ENCODE measurements at places on chromosomes 6 and 20.

DNA sequence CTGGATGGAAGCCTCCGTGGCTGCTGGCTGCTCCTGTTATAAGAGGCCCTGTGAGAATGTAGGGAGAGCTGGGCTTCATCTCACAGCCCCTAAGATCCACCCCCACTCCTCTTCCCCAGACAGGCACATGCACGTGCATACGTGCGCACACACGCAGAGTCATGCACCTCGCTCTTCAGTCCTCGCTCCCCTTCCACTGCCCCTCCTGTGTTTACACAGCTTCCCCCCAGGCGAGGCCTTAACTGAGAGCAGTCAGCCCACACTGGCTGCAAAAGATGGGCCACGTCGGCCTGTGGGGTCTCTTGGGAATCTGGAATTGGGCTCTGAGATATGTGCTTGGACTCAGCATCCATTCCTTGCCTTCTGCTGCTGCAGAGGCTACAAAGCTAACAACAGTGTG is 35.2 kb upstream of the MLN start:
- ATAC-seq = no peak

- no peak for ATAC-seq
These were observed 12.0 kb upstream of the MAPRE1 start for GRCh38 chr20:32807706-32808105.

- ATAC-seq = no peak
These were observed 30.5 kb downstream of the SAYSD1 start for GRCh38 chr6:39084506-39084905.

GRCh38 chr6:151176911-151177770 is 62.6 kb upstream of the AKAP12 start:
- no peak for ATAC-seq

All from activated CD4-positive, CD25-positive, alpha-beta regulatory T cell treated with anti-CD3 and anti-CD28 coated beads, Interleukin-2, amount 50 U/mL, for 24 hours (primary cell).